ENCODE measurements at places on chromosomes 11 and 22.

DNA sequence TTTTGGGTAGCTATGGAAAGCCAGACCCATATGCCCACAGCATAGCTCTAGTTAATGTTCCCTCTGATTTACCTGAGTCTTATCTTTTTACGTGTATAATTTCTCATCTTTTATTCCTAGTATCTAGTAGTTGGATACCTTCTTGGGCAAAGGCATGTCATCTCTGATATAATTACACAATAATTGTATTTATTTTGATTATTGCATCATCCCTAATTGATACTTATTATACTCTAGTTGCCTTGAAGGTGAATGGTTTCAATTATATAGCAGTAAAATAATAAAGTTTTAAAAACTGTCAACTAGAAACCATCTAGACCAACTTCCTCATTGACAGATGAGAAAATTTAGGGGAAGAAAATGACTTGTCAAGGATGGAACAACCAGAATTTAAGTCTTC lies 347.3 kb downstream of the SOX6 start:
- no peak for DNase-seq

- DNase-seq: no peak
Observed at GRCh38 chr11:78465169-78465942, 47.7 kb upstream of the GAB2 start.

- no peak for DNase-seq
Observed at GRCh38 chr11:87306262-87306851, 268.6 kb downstream of the TMEM135 start.

- DNase-seq: no peak
Observed at GRCh38 chr11:89327885-89328284, 150.2 kb downstream of the TYR start.

DNA sequence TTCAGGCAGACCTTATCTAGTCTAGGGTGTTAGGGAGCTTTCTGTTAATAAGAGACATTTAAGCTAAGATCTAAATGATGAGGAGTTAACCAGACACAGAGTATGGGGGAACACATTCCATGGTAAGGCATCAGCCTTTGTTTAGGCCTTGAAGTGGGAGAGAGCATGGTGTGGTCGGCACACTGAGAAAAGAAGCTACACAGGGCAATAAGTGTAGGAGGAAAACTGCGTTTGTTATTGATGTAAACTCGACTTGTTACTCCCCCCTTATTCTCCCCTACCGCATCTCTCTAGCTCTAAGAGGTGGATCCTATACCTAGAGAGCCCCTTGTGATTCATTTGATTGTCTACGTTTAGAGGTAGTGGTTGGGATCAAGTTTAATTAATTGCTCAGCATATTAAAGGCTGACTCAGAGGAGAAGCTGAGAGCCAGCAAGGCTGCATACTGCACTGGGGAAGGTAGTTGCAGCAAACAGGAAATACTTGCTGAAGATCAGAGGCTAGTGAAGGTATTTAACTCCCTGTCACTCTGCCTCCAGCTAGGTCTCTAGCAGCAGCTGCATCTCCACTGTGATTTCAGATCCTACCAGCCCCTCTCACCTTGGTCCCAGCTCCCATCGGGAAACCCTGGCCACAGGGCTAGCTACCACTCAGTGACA lies 86.8 kb upstream of the TEAD1 start:
- DNase-seq: peak; percentile 25

- no peak for DNase-seq
Observed at GRCh38 chr11:85801527-85801926, 9.4 kb downstream of the SYTL2 start.

DNA sequence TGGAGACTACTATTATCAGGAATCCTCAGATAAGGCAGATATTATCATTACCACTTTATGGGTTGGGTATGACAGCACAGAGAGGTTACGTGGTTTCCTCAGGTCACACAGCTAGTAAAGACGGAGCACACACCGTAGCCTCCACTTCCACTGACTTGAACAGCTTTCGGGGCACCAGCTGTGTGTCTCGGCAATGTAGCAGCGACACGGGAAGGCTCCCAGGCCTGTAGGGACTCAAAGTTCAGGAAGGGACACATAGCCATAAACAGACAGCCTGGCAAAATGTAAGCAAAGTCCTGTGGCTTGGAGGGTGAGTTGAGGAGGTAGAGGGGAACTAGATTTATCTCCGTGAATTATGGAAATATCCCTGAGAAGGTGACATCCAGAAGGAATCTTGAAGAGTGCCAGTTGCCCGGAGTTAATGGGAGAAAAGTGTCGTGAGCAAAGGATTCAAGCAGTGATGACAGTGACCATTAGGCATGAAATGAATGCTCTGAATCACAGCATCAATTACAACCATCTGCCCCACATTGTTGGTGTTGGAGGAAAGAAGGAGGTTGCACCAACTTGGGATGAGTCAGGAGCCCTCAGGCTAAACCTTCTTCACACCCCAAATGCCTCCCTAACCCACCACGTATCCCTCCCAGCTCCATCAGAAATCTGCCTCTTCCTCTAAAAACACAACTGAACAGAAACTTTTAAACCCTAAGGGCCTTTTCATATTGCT lies 106.7 kb upstream of the ASPHD2 start:
- DNase-seq: peak; percentile 12

DNA sequence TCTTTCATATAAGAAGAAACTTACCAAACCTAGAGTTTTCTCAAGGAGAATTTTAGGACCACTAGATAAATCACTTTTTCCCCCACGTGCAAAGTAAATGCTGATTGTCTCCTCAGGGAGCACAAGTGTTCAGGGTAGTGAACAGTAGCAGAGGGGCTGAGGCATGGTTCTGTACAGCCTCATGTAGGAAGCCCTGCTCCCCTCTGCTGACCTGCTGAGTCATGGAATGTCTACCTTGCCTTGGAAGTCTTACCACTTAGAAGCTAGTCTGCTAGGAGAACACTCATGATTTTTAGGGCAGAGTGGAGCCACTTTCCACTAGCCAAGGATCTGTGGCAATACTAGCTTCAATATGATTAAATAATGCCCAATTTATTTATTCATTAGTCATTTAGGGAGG lies 2120.6 kb upstream of the RAG2 start:
- DNase-seq: no peak

DNA sequence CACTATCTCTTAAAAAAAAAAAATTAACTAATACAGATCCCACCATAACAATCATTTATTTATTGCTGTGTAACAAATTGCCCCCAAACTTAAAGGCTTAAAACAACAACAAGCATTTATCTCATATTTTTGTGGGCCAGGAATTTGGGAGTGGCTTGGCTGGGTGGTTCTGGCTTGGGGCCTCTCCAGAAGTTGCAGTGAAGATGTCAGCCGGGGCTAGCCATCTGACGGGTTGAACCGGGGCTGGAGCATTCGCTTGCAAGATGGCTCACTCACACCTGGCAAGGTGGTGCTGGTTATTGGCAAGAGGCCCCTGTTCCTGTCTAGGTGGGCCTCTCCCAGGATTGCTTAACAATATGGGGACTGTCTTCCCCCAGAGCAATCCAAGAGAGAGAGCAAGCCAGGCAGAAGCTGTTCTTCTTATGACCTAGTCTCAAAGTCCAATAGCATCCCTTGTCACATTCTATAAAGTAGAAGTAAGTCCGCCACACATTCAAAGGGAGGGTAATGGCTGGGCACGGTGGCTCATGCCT lies 29.5 kb downstream of the ACO2 start:
- DNase-seq: no peak

GRCh38 chr11:44555031-44555800 lies 10.2 kb upstream of the CD82 start:
- DNase-seq: no peak

DNA sequence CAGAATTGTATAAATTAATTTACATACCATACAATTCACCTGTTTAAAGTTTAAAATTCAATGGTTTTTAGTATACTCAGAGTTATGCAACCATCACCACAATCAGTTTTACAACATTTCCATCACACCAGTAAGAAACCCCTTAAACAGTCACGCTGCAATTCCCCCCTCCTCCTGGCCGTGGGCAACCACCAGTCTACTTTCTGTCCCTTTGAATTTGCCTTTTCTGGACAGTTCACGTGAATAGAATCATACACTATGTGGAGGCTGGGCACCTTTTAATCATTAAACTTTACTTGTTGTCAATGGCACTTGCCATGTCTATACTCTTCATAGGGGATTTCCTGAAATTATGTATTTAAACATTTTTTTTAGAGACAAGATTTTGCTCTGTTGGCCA lies 20.1 kb upstream of the SWAP70 start:
- DNase-seq: no peak

GRCh38 chr22:40479126-40479800 lies 108.9 kb downstream of the SGSM3 start:
- DNase-seq: peak; percentile 9

DNA sequence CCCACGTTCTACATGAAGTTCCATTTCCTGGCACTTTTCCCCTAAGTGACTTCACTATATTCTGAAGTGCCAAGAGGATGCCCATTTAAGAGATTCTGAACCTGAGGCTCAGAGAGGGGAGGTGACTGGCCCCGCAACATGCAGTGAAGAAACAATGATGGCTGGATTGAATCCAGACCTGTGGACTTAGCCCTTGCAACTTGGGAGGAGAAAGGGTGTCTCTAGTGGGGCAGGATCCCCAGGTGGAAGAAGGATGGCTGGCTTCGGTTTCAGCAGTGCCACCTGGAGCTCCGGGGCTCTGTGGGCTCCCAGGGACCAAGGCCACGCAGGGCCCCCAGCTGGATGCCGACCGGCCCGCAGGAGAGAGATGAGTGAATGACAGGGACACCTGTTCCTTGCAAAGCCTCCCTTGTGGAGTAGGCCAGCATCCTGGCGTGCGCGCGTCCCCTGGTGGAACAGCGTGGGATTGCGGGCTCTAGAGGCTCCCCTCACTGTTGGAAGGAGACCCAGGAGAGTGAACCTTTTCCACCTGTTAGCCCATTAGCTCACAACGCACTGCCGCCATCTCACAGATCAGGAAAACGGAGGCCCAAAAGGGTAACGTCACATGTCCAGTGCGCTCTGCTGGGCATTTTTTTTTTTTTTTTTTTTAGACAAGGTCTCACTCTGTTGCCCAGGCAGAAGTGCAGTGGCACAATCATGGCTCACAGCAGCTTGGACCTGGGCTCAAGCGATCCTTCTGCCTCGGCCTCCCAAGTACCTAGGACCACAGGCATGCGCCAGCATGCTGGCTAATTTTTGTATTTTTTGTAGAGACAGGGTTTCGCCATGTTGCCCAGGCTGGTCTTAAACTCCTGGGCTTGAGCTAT lies 104.7 kb downstream of the KIAA1671 start:
- DNase-seq: peak; percentile 26

GRCh38 chr11:56750190-56750589 lies 1.7 kb upstream of the OR9G4 start:
- DNase-seq: no peak

DNA sequence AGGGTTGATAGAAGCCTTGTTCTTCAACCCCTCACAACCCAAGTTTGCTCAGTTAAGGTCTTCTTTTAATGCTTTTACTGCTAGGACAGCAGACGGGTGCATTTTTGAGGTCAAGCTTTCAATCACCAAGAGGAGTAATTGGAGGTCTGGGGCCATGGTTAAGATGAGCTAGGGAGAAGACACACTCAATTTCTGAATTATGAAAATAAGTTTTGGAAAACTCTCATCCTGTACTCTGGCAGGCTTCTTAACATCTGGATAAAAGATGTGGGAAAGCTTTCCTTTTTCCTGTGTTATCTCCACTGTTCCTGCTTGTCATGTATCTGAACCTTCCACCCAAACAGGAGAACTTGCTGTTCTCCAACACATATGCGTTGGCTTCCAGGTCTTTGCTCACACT lies 9.7 kb downstream of the ABTB2 start:
- no peak for DNase-seq

Measured in NCI-H2227 treated with DMSO at 0.1 percent for 48 hours (cell line).